ENCODE measurements at places on chromosomes 1 and 21. TPM values are rescaled to one million over a fixed set of nuclear protein-coding genes. Genes with fewer than 3 reads are reported as not detected.

- DNase-seq = no peak
These were observed 351.6 kb downstream of the RYR2 start for GRCh38 chr1:237393632-237394031.

DNA sequence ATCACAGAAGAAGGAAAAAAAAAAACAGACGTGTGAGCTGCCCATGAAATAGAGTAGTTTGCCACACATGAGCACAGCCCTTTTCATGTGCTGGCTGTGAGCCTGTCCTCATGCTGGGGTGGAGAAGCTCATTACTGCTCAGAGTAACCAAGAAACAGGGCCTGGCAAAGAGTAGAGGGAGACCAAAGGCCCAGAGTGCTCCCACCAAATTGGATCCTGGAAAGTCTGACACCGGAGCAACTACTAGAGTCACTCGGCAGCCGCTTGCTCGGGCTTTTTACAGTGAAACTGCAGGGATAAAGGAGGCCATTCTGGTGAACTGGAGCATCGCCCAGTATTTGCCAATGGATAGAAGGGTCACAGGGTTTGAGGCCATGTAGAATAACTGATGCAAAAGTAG is 64.4 kb upstream of the BARHL2 start:
- DNase-seq = no peak

GRCh38 chr1:6097117-6097595 is 51.5 kb downstream of the KCNAB2 start:
- no peak for DNase-seq

DNA sequence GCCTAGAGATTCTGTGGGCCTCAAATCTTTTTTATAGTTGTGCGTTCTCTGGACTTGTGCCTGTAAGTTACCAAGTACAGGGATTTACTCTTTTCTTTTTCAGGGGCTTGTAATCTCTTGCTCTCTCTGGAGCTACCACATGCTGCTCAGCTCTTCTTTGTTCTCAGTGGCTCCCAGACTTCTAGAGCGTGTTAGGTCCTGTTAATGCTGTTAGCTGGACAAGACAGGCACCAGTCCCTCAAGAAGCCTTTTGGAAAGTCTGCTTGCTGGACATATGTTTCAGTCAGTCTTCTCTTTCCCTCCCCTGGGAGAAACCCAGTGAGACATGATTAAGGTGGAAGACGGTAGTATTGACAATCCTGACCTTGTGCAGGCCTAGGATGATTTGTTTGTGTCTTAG is 29.4 kb downstream of the KCNK2 start:
- no peak for DNase-seq

DNA sequence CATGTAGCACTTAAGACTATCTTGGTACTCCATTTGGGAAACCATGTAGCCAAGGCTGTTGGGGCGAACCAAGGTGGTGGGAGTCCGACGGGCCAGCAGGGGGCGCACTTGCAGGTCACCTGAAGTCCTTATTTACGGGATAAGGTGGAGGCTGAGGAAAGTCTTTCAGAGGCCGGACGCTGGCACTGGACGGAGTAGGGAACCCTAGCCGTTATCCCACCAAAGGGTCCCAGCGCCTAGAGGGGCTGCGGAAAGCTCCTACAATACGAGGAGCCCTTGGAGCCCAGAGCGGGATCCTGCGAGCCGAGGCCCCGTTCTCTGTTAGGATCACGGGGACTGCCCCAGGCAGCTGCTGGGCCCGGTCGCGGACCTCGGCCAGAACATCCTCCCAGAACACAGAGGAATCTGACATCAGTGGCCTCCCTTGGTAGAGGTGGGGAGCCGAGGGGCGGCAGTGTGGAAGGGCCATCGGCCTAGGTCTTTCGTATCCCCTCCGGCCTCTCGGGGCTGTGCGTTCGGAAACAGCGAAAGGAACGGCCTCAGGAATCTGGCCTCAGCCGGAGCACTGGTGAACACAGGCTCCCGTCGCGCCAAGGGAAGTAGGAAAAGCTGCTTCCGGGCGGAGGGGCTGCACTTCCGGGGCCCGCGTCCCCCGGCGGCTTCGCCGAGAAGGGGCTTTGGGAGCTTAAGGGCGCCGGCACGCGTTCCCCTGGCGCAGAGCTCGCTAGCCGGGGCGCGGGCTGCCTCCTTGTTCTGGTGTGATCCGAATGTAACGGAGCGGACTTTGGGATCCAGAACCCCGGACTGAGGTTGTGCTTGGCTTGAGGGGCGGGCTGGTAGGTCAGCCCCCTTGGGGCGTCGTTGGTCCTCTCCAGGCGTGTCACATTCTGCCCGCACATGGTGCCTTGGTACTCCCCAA is 29.9 kb upstream of the RPTN start:
- no peak for DNase-seq

DNA sequence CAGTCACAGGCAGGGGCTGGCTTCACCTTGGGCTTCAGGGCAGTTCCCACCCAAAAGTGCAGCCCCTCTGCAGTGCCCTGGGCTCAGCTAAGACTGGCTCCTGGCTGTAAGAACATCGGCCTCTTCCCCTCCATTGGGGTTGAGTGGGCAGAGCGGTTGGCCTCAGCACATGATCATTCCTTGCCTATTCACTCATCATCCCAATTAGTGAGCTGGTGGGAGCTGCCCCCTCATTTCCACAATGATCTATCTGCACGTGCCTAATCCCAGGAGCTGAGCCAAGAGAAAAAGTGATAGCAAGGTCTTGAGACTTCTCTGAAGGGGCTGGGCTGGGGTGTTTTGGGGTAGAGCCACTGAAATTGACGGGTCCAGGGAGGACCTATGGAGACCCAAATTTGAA is 133.6 kb downstream of the SYF2 start:
- no peak for DNase-seq

DNA sequence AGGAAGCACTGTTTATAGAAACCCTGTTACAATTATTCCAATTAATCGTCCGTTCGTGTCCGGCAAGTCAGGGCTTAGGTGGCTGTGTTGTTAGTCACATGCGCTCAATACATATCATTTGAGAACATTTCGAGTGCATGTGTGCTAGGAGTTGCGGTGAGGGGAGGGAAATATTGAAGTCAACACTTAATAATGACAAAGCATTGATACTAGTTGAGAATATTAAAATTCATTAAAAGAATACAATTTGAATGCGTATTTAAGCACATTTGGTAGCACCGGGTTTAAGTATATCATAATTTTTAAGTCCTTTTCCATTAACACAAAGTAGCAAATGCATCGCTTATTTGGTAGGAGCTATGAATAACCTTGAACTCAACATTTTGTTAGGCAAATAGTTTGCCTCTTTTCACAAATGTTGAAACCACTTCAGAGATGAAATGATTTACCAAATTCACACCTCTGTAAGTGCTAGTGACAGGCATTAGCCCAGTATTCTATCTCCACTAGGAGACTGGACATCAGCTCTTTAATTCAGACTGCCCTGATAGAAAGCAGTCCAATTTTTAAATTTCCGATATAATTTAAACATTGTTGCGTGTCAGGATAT is 1.1 kb upstream of the SERBP1 start:
- no peak for DNase-seq

- no peak for DNase-seq
These were observed 143.1 kb downstream of the S1PR1 start for GRCh38 chr1:101379950-101380349.

DNA sequence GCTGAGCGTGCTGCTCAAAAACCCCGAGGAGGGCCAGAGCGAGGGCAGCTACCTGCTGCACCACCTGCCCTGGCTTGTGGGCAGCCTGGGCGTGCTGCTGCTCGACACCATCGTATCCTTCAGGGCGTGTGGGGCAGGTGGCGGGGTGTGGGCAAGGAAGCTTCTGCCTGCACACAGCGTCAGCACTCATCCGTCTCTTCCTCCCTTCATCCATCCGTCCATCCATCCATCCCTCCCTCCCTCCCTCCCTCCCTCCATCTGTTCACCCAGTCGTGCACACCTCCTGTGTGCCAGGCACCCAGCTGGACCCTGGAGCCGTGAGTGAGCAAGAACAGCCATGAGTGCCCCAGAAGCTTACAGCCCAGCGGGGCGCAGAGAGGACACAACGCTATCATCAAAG is 15.2 kb downstream of the SLC66A1 start:
- DNase-seq = no peak

- DNase-seq = no peak
These were observed 213.2 kb upstream of the TMEM51 start for GRCh38 chr1:14940285-14940870.

GRCh38 chr1:177343445-177343844 is 172.7 kb downstream of the BRINP2 start:
- no peak for DNase-seq

DNA sequence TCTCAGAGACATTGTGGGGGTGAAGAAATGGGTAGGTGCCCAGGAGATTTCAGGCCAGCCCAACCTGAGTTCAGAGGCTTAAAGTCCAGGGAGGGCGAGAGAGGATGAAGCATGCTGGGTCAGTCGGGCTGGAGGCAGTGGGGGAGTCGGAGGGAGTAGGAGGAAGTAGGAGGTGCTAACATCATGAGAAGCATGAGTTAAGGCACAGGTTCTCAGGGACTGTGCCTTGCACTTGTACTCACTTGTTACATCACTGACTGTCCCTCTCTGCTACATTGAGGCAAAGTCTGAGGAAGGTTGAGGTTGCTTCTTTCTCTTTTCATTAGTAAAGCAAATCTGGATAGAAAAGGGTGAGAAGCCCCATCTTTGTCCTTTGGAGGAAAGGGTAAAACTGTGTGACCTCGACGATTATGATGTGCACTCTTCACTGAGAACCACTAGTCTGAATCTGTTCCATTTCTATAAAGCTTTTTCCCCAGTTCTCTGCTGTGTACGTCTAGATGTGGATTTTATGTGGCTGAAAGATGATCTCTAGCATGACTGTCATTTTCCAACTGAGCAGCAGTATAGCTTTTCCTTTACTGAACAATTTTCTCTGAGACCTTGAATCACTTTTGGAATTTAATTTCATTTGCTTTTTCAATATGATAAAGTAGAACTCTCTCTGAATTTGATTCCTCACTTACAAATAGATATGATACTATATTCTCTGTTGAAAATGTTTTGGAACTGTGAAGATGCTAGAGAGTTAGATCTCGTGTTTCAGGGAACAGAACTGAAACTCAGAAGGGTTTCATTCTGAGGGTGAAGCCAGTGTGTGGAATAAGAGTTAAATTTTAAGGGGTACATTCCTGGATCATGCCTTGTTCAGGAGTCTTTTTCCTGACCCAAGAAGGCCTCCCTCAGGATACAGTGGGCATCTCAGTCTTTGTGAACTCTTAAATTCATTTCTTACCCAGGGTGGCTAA is 94.6 kb downstream of the FGGY start:
- DNase-seq = no peak

DNA sequence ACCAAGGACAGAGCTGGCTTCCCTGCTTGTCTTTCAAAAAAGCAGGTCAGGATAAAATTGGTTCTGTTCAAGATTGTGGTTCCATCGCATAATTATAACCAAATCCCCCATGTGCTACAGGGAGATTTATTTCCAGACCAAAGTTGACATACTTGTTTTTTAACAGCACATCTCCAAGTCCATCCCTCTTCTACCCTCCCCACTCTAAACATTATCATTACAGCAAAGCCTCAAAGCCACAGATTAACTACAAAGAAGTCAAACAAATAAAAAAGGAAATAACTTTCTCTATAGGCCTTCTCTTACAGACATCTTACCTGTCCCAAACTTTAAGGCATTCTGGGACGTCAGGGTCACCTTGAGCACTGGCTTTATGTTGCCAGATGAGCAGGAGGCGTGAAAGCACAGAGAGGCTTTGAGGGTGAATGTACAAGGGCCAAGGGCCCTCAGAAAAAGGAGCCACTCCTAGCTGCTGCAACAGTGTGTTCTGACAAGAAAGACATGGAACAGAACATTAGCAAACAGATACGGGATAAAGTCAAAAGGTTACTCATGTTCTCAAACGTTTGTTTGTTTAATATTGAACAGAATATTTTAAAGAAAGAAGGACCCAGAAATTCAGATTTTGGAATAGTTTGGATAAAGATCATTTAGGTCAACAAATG is 31.2 kb downstream of the UBR4 start:
- no peak for DNase-seq

- no peak for DNase-seq
These were observed 4.6 kb downstream of the OBSCN start for GRCh38 chr1:228212415-228212965.

DNA sequence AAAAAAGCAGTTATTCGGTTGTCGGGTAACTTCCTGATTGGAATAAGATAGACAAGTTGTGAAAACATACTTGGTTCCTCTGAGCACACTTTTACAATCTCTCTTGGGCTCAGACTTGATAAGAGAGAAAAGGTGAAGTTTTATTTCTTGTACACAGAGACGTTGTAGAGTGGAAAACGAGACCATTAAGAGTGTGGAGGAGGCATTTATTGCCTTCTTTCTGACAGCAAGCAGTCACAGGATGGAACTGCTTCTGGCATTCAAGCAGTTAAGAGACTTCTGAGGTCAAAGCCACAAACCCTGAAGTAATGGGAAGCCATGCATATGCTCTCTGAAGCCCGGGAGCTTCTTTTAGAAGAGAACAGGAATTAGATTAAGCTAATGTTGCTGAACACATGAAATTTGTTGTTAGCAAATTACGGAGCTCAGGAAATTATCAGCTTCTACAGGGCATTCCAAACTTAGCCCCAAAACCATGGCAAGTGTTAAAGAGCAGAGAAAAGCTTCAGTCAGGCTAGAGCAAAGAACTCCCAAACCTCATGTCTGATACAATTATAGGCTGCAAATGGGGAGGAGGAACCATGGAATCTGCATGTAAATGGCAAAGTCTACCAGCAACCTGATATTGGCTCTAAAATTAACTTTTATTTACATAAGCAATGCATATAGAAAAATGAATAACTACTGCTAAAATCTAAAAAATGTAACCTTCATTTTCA is 26.0 kb downstream of the S1PR1 start:
- no peak for DNase-seq

NHLH1 gene
- not detected for total RNA-seq

CORT gene
- total RNA-seq = not detected

TNFRSF1B gene
- 58.7 TPM for total RNA-seq

SPRR2F gene
- total RNA-seq = not detected

CELA2A gene
- total RNA-seq = not detected

Data from thoracic aorta (tissue), 2 donors.